ENCODE measurements at places on chromosomes 7 and 10. TPM values are rescaled to one million over a fixed set of nuclear protein-coding genes. Genes with fewer than 3 reads are reported as not detected.

DDC gene
- total RNA-seq: not detected

IKZF1 gene
- 1.7 TPM for total RNA-seq

CCL24 gene
- not detected for total RNA-seq

MYPN gene
- 93.5 TPM for total RNA-seq

HTR5A gene
- total RNA-seq: not detected

TMEM26 gene
- 0.11 TPM for total RNA-seq

ACTL6B gene
- not detected for total RNA-seq

OGDHL gene
- total RNA-seq: 5.2 TPM

CD36 gene
- total RNA-seq: 421 TPM

FBXO24 gene
- 0.20 TPM for total RNA-seq

PNLIPRP1 gene
- not detected for total RNA-seq

SRRM3 gene
- total RNA-seq: 27.1 TPM

NUTM2B gene
- total RNA-seq: 0.48 TPM

PTPRZ1 gene
- 3.0 TPM for total RNA-seq

TNS3 gene
- total RNA-seq: 39.7 TPM

GJD4 gene
- not detected for total RNA-seq

MEST gene
- total RNA-seq: 27.8 TPM

GPC2 gene
- 0.12 TPM for total RNA-seq

MBL2 gene
- not detected for total RNA-seq

SSMEM1 gene
- not detected for total RNA-seq

FAM237B gene
- total RNA-seq: not detected

UPP1 gene
- total RNA-seq: 11.2 TPM

ANKRD2 gene
- total RNA-seq: 204 TPM

ABCC2 gene
- 0.15 TPM for total RNA-seq

SFTPA1 gene
- not detected for total RNA-seq

ITIH5 gene
- 7.3 TPM for total RNA-seq

PGAM2 gene
- 680 TPM for total RNA-seq

SPDYE5 gene
- not detected for total RNA-seq

SPDYE1 gene
- not detected for total RNA-seq

UPK3B gene
- 126 TPM for total RNA-seq

SSC4D gene
- 0.35 TPM for total RNA-seq

SPRN gene
- total RNA-seq: not detected

ATRNL1 gene
- total RNA-seq: 4.1 TPM

CDC14C gene
- total RNA-seq: not detected

CALY gene
- not detected for total RNA-seq

NUP205 gene
- 14.3 TPM for total RNA-seq

SUN3 gene
- not detected for total RNA-seq

TRIM74 gene
- not detected for total RNA-seq

SLC16A9 gene
- total RNA-seq: 0.90 TPM

ECHS1 gene
- total RNA-seq: 146 TPM

GARS1 gene
- 72.6 TPM for total RNA-seq

HEPACAM2 gene
- 0.22 TPM for total RNA-seq

ATG9B gene
- total RNA-seq: not detected

HOXA11 gene
- total RNA-seq: not detected

CRHR2 gene
- 0.22 TPM for total RNA-seq

SLC26A3 gene
- not detected for total RNA-seq

ANKRD30A gene
- total RNA-seq: not detected

PNLIPRP3 gene
- not detected for total RNA-seq

SVOPL gene
- total RNA-seq: not detected

STN1 gene
- total RNA-seq: 26.8 TPM

BAMBI gene
- 92.7 TPM for total RNA-seq

TLL2 gene
- 0.24 TPM for total RNA-seq

SOSTDC1 gene
- total RNA-seq: 2.1 TPM

LLCFC1 gene
- not detected for total RNA-seq

CYP2C19 gene
- not detected for total RNA-seq

CDNF gene
- 3.3 TPM for total RNA-seq

NXPH1 gene
- total RNA-seq: not detected

JAKMIP3 gene
- 0.20 TPM for total RNA-seq

All from right atrium auricular region (tissue), 2 donors.